Activated gamma-delta T cell treated with anti-CD3 and anti-CD28 coated beads, Interleukin-2, amount 50 U/mL, for 16 hours (primary cell): ENCODE measurements at places on chromosomes 7 and 10.

DNA sequence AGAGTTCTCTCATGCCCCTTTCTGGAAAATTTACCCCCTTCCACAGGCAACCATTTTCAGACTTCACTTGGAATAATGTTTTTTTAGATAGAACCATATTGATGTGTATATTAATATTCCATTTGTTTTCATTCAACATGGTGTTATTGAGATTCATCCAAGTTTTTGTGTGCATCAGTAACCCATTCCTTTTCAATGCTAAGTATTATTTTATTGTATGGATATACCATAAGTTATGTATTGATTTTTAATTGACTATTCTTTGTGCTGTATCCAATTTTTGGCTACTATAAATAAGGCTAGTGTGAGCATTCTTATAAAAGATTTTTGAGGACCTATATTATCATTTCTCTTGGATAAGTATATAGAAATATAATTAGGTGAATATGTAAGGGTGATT is 1025.7 kb downstream of the GRM8 start:
- DNase-seq = no peak

- no peak for DNase-seq
Observed at GRCh38 chr10:84076047-84076388, 63.3 kb upstream of the GHITM start.

GRCh38 chr7:1915956-1916600 is 246.0 kb downstream of the ELFN1 start:
- no peak for DNase-seq

- DNase-seq = no peak
Observed at GRCh38 chr7:114354306-114354705, 60.3 kb upstream of the FOXP2 start.

DNA sequence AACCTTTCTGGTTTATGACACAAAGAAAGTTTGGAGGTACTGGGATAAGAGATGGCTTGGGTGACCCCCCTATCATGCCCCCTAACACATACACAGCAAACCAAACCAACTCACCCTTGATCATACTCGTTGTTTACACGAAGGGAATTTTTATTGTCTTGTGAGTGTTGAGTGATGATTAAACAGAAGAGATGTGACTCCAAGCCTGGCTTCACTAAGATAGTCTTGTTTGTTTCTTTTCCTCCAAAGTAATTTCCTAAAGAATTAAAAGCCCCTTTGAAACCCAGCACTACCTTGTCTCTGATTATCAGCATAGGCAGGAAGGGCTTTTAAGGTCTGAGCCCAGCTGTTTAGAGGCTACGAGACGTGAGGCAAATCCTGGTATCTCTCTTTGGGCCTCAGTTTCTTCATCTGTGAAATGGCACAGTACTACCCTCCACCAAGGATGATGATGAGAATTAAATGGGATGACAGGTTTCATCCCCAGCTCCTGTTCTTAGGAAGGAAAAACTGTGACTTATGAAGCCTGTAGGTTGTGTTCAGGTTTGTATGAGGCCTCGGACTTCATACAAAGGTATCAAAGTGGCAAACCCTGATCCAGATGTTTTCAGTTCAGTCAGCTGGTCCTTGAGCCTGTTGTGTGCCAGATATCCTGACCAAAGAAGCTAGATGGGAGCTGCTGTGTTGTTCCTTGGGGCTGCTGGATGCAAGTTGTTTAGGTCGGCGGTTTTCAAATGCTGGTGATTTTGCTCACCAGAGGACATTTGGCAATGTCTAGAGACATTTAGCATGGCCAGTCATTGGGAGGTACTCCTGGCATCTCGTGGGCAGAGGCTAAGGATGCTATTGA is 51.8 kb downstream of the TCF7L2 start:
- no peak for DNase-seq

- no peak for DNase-seq
Observed at GRCh38 chr10:42924484-42924883, 141.9 kb downstream of the BMS1 start.

- no peak for DNase-seq
Observed at GRCh38 chr7:34087892-34088891, 182.9 kb downstream of the BMPER start.

DNA sequence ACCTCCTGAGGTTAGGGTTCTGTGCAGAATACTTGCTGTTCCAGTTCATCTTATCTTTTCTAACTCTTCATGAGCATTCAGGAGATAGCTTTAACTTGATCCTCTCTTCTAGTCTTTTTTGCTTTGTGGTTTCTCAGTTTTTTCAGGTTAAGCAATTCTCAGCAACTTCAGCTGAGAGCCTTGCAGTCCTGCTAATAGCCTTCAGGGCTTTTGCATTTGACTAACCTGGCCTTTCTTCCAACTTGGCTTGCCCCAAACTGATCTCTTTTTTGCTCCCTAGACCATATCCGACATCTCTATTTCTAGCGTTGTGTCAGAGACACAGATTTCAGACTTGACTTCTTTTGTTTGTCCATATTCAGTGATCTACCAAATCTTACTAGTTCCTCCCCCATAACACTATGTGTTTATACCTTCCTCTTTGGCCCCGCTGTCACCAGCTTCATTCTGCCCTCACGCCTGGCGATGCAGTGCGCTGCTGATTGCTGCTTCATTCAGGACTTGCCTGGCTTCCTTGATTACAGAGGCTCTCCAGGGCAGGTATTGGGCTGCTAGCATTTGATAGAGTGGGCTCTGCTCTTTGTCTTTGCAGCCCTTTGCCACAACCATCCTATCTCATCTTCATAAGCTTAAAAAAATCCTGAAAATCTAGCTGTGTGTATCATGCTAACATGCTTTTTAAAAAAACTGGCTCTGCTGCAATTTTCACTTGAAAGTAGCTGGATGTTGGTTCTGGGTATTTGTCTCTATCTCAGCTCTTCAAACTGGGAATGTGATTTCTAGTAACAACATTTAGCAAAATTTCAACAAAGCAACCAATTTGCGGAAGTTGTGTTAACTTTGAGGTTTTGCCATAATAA is 9.6 kb downstream of the CUL1 start:
- no peak for DNase-seq

DNA sequence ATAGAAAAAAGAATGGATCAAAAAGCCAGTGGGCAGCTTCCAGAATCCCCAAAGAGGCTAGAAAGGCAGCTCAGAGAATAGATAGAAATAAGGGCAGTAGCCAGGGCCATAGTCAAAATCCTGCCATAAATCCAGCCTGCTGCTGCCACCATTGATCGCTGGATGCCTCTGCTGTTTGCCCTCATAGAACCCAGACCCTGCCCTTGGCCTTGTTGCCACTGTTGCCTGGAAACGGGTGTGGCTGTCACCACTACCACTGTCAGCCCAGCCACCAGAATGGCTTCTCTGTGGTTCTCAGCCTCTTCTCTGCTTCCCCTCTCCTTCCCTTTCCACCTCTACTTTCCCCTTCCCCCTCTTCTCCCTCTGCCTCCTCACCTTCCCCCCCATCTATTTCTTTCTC is 57.8 kb downstream of the HHEX start:
- DNase-seq = peak; percentile 1

- DNase-seq = no peak
Observed at GRCh38 chr10:33521062-33521461, 186.6 kb upstream of the NRP1 start.

- DNase-seq = no peak
Observed at GRCh38 chr7:126411821-126412383, 840.8 kb downstream of the GRM8 start.

GRCh38 chr7:3154881-3155494 is 111.3 kb upstream of the CARD11 start:
- DNase-seq = peak; percentile 47

DNA sequence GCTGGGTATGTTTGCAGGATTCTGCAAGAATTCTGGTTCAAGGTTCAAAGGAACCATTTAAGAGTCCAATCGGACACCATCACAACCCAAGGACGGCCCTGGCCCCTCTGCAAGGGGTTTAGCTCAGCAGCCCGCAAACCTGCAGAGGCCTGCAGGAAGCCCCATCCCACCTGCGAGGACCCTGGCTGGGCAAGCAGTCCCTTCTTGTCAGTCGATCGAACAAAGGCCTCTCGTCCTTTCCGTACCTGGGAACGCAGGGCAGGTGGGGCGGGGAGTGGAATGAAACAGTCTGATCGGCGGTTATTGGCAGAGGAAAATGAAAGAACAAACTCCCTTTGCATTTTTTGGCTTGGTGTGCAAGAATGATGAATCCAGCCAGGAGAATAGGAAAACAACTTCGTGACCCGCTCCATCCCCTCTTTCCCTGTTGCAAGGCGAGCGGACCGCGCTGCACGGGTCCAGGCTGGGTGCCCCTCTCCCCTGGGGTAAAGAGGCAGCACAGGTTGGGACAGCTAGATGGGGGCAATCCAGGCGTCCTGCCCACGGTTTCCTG is 73.7 kb downstream of the INSIG1 start:
- DNase-seq = no peak

DNA sequence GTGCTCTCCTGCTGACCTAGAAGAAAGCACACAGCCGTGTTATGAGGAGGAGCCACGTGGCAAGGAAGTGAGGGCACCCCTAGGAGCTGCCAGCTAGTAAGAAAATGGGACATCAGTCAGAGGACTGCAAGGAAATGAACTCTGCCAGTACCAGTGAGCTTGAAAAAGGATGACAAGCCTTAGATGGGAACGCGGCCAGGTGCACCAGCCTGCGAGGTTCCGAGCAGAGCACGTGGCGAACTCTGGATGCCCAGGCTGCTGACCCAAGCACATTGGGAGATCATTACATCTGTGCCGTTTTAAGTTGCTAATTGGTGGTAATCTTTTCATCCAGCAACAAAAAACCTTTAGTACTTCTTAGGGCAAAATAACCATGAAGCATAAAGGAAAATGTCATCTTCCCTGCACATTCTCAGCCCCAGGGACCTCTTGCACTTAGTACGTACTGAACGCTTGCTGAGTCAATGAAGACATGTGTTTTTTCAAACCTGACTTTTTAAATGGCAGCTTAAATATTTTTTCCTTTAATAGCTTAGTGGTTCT is 69.4 kb downstream of the AMZ1 start:
- DNase-seq = no peak

DNA sequence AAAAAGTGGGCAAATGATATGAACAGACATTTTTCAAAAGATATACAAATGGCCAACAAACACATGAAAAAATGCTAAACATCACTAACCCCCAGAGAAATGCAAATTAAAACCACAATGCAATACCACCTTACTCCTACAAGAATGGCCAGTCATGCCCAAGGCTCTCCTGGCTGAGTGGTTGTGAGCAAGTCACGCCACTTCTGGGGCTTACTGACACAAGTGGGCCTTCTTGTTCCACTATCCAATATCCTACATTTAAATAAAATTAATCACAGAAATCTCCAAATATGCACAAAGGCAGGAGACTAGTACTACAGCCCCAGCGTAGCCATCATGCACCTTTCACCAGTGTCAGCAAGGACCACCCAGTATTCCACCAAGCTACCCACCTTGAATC is 181.9 kb downstream of the TNS3 start:
- no peak for DNase-seq

DNA sequence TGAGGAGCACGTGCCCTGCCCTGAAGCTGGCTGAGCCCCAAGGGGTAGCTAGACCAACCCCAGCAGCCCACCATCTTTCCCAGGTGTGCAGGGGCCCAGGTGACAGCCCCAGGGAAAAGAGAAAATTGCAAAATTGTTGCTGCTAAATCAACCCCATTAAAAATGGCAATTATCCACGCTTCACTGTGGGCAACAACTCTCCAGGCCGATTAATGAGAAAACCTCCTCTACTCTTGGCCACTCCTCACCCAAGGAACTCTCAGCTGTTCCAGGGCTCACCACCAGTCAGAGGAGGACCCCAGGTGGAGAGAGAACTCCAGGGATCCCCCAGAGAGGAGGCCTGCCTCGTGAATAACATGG is 516.1 kb upstream of the MGMT start:
- DNase-seq = no peak

DNA sequence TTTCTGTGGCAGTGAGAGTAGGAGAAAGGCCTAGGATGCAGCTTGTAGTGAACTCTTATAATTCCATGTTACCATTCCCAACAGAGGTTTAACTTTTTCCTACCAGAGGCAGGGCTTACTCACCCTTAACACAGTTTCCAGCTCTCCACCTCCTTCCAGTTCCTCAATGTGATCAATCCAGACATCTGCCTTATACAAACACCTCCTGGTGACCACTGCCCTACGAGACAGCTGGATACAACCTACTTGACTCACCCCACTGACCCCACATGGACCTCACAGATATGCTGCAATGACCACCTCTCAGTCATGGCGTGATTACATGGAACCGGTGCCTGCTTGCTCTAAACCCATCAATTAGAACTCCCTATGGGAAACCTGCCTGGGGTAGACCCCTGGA is 326.5 kb downstream of the TNS3 start:
- no peak for DNase-seq

DNA sequence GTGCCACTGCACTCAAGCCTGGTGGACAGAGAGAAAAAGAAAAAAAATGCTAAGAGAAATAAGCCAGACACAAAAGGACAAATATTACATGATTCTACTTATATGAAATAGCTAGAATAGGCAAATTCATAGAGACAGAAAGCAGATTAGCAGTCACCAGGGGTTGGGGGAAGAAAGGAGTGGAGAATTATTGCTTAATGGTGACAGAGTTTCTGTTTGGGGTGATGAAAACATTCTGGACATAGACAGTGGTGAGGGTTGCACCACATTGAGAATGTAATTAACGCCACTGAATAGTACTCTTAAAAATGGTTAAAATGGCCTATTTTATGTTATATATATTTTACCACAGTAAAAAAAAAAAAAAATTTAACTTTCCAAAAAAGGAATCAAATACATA is 6.4 kb upstream of the NT5C2 start:
- no peak for DNase-seq

- no peak for DNase-seq
Observed at GRCh38 chr10:10919976-10920375, 97.7 kb upstream of the CELF2 start.

DNA sequence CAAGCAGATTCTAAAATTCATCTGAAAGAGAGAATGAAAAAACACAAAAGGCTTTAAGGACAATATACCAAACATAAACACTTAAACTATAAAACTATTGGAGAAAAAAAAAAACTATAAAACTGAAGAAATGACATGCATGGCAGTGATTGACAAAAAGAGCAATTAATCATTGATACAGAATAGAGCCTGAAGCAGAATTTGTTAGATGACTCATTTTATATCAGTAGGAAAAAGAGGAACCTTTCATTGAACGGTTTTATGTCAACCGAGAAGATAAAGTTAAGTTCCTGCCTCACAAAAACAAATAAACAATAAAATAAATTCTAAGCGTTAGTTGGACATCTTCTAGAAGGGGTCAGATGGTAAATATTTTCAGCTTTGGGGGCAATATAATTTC is 23.3 kb downstream of the NPY start:
- no peak for DNase-seq

DNA sequence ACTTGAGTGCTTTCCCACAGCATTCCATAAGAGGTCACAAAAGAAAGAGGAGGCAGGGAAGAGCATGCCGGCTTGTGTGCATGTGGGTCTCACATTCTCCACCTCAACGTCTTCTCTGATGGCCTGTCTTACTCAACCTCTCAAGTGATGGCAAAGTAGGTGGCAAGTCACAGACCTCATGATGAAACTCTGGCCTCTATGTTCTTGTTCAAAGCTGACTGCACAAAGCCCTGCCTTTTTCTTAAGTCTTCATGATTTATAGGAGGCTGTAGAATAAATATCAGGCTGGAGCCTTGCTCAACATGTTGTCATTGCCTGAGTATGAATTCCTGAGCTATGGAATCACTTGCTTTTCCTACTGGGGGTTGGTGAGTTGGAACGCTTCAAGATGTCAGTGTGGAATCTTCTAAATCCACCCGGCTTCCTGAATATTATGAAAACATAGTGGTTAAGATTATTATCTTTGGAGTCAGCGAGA is 213.6 kb upstream of the INHBA start:
- DNase-seq = no peak

GRCh38 chr7:95095259-95095965 is 188.0 kb downstream of the PPP1R9A start:
- no peak for DNase-seq

- DNase-seq = no peak
Observed at GRCh38 chr10:130424418-130424817, 288.2 kb downstream of the GLRX3 start.
